Foreskin fibroblast (primary cell): ENCODE measurements at places on chromosomes 3 and 15.
A peak's percentile ranks its signal among the peaks of the same experiment; 100 is the strongest.

DNA sequence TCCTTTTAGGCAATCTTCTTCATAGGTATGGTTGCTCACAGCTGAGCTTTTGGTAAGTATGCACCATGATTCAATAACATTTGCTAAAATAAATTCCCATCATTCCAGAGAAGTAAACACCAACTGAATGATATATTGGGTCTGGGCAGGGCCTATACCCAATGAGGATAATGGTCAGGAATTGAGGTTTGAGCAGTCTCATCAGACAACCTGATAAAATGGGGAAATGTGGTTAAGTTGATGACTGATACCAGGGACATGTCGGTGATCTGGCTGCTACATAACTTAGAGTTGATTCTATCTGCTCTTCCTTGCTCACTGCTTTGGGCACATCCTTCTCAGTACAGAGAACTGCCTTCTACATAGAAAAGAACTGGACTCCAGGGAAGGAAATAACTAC is 92.9 kb downstream of the GPR156 start:
- DNase-seq = no peak

DNA sequence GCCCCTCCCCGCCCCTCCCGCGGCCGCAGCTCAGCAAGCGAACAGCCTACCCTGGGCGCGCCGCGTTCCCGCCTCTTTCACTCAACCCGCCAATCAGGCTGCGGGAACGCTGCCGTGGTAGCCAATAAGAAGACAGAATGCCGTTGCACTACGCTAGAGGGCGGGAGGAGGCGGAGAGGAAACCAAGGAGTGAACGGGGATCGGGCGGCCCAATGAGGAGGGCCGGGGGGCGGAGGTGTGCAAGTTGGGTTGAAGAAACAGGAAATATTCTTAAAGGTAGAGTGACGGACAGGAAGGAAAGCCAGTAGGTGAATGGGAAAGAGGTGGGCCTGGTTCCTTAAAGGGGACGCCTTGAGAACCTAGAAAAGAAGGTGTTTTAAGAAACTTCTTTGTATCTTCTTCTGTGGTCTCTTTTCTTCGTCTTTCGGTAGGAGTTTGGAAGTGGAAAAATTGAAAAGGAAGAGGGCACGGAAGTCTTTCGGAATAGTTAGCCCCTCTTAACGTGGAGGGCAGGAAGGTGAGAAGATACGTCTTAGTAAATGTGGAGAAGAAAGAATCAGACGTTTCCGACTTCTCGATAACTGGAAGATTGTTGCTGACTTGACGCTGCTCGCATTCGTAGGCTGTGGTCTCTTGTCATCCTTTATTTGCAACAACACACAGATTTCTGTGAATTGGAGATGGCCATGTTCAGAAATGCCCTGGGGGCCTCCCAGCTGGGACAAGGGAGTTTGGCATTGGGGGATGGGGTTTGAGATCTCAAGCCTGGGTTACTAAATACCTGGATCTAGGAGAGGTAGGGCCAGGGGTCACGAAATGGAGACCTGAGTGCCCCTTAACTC is 437 bp upstream of the USF3 start:
- DNase-seq = peak; percentile 100

GRCh38 chr3:36647423-36647853 is 116.9 kb downstream of the DCLK3 start:
- DNase-seq = no peak

DNA sequence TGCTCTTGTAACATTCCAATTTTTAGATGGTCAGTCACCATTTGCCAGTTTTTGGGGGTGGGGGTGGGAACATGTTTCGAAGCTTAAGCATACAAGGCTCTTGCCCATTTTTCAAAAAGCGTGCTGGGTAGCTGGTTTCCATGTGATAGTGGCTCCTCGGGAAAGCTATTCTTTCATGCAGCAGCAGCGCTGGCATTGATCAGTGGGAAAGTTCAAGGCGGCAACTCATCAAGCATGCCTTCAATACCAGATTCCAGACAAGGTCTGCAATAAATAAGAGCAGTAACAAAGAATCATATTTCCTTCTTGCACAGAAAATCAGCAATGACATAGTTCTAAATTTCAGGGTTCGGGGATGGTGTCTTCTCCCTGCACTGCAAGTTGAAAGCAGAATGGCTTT is 133.5 kb upstream of the ONECUT1 start:
- no peak for DNase-seq

GRCh38 chr3:147937341-147937740 is 528.2 kb downstream of the ZIC1 start:
- no peak for DNase-seq

DNA sequence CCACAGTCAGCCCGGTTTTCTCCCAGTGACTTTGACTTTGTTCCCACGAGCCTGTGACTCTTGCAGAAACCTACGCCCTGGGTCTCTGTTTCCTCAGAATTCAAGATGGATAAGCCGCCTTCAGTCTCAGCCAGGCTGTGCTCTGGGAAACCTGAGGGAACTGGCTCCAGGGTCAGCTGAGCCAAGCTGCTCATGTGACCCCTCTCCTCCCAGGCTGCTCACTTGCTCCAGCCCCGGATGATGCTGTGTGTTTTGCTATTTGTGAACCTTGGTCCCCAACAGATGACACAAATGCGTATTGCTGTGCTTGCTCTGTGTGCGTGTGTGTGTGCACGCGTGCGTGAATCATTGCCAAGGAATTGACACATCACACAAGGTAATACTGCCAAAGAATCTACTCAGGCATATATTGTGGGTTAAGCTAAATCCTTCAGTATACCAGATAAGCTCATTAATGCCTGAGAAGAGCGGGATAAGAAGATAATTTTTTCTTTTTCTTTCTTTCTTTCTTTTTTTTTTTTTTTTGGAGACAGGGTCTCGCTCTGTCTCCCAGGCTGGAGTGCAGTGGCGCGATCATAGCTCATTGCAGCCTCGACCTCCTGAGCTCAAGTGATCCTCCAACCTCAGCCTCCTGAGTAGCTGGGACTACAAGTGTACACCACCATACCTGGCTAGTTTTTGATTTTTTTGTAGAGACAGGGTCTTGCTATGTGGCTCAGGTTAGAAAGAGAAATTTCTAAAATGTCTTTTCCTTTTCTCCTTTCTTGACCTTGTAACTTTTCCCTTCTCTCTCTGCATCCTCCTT is 29.2 kb upstream of the UMPS start:
- no peak for DNase-seq
